Lung microvascular endothelial cell (primary cell): ENCODE measurements at places on chromosomes 11 and 22.

GRCh38 chr11:128965485-128965884, 22.8 kb upstream of the TP53AIP1 start:
- DNase-seq, result peak; percentile 16

DNA sequence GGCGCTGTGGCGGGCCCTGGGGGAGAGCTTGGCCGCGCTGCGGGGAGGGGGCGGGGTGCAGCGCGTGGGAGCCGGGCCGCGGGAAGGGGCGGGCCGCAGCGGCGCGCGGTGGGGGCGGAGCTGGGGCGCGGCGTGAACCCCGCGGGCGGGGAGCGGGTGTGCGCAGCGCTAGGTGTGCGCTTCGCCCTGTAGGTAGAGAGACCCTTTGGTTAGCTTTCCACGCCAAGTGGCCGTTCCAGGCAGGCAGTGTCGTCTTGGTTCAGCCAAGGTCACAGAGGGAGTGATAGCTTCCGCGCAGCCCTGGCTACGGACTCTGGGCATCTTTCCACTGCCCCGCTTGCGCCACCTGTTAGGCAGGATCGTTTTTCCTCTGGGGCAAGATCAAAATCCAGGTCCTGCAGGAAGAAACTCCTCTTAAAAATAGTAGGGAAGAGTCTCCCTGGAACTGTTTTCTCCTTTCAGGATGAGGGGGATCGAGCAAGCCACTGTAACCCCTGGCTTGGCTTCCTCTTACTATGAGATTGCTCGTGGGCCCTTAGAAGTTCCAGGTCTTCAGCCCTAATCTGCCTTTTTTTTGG, 434 bp downstream of the BANF1 start:
- DNase-seq, result no peak

DNA sequence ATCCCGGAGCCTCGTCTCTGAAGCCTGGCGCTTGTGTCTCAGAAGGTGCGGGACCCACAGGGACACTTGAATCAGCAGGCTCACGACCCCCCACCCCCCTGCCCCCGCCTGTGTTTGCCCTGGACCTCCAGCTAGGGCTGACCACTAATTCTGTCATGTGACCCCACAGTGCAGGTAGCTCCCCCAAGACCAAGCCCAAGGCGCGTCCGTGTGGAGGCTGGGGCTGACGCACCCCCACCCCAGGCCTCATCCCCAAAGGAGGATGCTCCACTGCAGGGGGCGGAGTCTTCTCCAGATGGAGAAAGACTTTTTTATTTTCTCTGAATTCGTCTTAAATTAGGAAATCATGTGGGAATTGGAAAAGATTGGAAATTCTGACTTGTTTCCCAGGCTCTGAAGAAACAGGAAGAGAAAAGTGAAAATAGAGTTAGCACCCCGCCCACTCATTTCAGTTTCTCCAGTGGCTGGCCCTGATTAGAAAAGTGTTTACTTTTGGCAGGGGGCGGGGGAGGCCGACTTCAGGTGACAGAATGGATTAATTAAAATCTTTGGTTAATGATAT, 1.0 kb upstream of the RELA start:
- peak; percentile 51 for DNase-seq

DNA sequence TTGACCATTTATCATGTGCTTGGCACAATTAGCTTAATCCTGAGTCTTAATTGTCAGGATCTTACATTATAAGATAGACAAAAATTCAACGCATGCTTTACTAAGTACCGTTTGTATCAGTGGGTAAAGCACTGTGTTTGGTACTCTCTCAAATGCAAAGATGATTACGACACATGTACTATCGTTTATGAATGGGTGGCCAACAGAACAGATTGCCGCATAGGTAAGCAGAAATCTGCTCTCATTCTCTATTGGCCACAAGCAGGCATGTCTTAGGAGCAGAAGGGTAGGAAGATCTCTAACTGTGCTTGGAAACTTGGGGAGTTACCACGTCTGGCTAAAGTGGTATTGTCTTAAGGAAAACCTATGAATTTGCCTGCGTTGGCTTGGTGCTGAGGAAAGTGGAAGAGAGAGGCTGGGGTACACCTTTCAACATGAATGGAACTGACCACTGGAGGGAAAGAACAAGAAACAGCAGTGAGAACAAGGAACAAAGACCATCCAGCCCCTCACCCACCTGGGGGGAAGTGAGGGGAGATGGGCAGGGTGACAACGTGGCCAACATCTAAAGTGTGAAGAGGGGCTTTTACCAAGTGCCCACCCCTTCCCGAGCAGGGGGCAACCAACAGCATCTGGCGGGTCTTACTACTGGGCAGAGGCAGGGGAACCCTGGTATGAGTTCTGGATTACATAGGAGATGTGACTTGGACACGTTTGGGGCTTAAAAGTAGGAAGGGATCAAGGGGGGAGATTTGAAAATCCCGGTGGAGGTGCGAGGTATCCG, 1.0 kb upstream of the TUBA8 start:
- no peak for DNase-seq

DNA sequence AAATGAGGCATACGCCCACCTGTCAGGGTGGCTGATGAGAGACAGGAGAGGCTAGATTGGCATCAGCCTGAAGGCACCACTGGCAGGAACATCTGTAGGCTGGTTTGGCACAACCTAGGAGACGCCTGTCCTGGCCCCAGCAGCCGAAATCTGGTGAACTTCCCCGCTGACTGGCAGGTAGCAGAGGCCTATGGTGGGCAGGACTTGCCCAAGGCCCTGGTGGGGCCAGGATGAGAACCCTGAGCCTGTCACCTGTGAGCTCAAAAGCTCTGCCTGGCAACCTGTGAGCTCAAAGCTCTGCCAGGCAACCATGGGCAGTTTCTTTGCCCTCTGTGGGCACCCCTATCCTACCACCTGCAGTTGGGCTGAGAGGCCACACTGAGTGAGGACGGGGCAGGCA, 2.5 kb downstream of the DERL3 start:
- DNase-seq, result no peak

DNA sequence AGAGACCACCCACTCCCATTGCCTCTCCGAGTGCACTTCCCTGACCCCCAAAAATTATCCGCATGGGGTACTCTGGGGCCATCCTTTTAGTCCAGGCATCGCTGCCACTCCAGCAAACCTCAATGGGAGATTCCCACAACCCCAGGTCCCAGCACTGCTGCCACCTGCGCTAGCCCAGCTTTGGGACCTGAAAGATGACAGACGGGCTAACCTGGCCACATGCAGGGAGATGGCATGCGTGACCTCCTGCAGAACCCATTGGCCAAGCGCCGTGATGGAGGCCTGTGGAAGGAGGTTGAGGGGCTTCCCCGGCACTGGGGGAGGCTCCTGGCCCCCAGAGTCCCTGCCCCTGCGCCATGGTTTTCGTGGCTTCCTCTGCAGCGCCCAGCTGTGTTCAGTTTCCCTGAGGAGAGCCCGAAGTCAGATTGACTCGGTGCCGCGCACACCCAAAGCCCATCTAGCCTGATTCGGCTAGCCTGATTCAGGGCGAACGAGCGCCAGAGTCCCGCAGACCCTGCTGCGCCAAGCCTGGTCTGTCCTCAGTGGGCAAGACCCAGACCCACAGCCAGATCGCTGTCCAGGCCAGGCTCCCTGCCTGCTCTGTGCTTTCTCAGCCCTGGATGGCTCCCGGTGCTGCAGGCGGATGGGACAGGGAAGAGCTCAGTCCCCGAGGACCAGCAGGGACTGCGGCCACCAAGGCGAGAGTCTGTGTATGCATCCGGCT, 751 bp upstream of the WNT7B start:
- peak; percentile 29 for DNase-seq

DNA sequence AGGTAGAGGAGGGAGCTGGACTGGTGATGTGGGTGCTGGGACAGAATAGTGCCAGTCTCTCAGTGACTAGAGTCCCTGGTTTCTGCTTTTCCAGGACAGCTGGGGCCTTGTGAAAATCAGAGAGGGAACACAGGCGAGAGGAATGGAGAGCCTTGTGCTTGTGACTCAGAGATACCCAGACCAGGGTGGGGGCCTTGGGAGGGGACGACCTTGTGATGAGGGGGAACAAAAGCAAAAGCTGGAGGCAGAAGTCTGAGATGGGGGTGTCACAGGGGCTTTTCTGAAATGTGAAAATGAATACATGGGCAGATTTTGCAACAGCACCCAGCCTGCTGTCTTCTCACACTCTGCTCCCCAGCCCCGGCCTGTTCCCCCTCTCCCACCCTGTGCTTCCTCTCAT, 3.4 kb upstream of the NR1H3 start:
- peak; percentile 47 for DNase-seq

GRCh38 chr22:44358709-44359440, 46.1 kb upstream of the SHISAL1 start:
- DNase-seq, result no peak

DNA sequence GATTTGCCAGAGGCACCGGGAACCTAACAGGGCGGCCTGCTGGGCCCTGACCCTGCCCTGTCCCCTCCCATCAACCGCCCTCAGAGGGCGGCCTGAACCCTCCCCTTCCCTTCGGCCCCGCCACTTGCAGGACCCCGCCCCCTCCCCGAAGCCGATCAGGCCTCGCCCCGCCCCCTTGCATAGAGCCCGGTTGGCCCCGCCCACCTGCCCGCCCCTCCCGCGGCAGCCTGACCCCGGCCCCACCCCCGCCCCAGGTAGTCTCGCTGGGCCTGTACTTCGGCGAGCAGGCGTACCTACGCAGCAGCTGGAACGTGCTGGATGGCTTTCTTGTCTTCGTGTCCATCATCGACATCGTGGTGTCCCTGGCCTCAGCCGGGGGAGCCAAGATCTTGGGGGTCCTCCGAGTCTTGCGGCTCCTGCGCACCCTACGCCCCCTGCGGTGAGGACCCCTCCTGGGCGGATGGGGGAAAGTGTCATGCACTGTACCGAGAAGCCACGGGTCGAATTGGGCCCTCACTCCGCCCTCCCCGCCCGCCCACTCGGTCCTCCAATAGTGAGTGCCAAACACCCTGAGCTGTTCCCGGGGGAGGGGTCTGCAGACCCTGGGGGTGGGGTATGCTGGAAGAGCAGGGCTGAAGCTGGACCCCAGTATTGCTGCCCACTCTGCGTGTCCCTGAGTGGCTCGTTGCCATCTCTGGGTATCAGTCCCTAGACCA, 94.1 kb downstream of the CACNA1I start:
- no peak for DNase-seq

DNA sequence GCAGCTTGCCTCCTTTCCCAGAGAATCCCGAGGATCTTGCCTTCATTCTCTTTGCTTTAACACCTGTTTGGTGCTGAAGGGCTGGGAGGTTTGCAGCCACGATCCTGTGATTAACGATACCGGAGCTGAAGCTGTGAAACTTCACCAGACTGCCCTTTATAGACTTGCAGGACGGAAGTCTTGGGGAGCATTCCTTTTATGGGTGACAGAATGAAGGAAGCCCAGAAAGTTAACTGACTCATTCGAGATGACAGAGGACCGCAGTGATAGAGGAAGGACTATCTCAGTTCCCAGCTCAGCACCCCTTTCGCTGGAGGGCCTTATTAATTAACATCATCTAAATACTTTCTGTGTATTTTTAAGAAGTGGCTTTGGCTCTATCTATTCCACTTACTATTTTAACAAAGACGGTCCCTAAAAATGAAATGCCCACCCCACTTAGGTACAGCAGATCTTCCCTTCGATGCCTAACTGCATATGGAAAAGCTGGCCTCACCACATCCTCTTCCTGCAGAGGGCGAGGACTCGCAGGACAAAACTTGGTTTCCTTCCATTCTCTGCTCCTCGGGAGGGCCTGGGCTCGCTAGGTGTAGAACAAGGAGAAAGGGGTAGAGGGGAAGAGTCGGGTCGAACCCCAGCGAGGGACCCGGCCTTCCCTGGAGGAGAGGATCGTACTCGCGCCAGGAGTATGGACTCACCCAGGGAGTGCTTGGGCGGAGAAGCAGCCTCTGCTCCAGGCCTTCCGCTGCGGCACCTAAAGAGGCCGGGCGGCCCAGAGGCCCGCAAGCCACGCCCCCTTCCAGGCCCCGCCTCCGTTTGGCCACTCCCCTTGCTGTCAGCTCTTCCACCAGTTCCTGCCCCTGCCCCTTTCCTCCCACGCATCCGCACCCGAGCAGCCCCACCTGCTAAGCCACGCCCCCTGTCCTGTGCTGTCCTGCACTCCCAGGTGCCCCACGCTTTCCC, 30.7 kb upstream of the USP47 start:
- DNase-seq, result no peak

GRCh38 chr11:105754260-105754659, 144.4 kb downstream of the GRIA4 start:
- no peak for DNase-seq

DNA sequence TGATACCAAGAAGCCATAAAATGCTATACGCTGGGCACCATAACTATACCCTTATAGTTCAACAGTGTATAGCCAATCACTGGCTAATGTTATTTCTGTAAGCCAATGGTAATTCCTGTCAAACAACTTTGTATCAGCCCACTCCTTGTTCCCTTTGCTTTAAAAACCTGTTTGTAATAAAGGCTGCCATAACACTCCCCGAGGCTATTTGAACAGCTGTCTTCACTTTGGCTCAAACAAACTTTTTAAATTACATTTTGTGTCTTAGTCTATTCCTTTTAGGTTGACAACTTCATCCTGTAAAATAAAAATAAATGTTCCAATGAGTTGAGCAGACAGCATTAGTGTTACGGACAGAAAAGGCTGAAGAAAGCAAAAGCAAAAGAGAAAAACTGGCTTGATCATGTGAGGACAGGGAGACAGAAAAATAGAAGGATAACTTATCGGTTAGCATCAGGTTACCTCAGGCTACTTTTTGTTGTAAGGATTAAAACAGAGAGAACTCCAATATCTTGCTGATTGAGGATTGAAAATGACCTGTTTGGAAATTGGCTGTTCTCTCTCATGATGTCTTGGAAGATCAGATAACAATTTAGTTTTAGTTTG, 95.0 kb downstream of the AASDHPPT start:
- no peak for DNase-seq

DNA sequence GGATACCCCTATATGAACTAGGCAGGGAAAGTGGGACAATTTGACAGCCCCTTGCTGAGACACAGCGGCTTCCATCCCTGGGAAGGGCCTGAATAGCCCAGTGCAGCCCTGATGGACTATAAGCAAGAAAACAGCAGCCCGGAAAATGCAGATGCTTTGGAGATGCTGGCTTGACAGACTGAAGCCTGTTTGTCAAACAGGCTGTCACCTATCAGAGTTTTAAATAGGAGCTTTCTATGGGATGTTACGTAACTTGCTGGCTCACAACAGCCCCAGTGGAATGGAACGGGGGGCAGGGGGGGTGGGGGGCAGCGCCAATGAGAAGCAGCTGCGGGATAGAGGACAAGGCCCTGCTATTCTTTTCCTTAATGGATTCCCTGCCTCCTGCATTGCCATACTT, 91.9 kb upstream of the NTM start:
- DNase-seq, result no peak
